ENCODE measurements at places on chromosomes 1 and 21.

- DNase-seq, result no peak
Observed at GRCh38 chr1:245234217-245235081, 79.7 kb downstream of the KIF26B start.

GRCh38 chr21:45742247-45742646, 98.7 kb downstream of the PCBP3 start:
- DNase-seq, result no peak

DNA sequence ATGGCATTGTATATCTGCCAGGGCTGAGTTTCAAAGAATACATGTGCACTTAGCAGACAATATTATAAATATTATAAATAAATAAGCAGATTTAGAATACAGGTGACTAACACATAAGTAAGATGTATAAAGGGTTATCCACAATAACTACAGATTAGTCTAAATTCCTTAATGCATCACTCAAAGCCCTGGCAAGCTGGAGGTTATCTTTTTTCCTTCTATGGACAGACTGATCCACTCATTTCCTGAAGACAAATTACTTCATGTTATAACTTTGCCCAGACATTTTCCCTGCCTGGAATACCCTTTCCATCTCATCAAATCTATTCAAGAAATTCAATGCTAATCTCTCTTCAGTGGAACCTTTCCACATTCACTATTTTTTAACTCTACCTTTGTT, 38.8 kb downstream of the LUZP1 start:
- no peak for DNase-seq

- DNase-seq, result no peak
Observed at GRCh38 chr1:42735477-42736105, 4.4 kb downstream of the CLDN19 start.

DNA sequence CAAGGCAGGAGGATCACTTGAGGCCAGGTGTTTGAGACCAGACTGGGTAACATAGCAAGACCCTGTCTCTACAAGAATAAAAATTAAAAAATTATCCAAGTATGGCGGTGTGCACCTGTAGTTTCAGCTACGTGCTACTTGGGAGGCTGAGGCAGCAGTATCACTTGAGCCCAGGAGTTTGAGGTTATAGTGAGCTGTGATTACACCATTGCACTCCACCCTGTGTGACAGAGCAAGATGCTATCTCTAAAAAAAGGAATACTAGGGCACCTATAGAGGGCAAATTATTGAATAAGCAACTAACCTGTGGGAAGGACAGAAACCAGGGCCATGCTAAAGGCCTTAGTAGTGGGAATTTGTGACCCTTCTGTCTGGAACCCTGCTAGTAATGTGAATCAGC, 86.1 kb downstream of the TENT5C start:
- no peak for DNase-seq

DNA sequence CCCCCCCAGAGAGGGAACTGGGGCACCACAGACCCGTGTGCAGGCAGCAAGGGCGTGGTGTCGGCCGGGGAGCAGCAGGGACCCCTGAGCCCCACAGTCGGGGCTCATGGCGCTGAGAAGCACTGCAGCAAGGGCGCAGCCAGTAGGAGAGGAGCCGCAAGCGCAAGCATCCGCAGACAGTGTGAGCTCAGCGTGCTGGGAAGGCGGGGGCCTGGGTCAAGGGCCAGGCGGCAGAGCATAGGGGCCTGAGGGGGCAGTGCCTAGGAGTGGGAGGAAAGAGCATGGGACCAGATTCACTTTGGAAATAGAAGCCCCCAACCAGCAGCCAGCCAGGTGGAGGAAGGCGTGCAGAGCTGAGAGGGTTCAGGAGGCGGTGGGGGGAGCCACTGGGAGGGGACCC, 6.7 kb upstream of the KCNAB2 start:
- no peak for DNase-seq

DNA sequence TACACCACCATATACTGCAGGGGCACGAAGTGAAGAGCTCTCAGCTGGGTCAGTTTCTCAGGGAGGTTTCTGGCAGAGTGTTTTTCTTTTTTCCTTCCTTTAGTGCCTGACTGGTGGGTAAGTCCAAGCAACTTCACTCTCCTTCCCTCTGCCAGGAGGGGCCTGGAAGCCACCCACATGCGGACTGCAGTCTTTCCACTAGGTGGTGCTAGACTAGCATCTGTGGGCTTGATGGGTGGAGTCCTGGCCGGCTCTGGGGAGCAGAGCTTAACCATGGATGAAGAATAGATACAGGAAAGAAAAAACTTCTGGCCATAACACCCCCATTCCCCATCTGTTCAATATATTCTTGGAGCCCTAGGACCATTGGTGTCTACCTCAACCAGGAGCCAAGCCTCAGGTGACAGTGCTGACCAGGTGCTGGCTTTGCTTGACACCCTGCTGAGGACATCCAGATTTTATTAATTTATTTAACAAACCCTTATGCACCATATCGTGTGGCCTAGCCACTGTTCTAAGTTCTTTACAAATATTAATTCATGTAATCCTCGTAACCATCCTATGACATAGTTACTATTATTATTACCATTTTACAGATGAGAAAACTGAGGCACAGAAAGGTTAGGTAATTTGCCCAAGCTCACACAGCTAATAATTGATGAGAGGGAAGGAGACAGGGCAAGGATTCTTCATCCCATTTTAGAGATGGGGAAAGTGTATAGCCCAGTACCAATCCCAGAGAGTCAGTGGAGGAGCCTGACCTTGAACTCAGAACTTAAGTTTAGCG, 126.7 kb upstream of the CSF3R start:
- peak; percentile 43 for DNase-seq
